ENCODE measurements at places on chromosomes 1 and 21. TPM values are rescaled to one million over a fixed set of nuclear protein-coding genes. Genes with fewer than 3 reads are reported as not detected.

GRCh38 chr1:170410401-170411166, 121.4 kb upstream of the GORAB start:
- DNase-seq, result no peak

DNA sequence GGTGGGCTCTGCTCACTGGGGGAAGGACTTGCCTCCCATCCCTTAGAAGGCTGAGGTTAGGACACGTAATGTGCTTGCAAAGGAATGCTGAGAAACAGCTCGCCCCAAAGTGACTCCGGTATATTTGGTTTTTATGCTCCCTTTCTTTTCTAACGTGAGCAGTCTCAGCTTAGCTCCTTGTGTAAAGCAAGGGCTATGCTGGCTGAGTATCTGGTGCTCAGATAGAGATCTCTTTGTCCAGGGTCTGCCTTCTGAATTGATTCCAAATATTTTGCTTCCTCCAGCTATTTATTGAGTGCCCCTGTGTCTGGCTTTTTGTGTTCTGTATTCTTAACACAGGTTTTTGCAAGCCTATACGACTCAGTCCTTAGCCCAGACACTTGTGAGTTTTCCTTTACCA, 94.5 kb upstream of the ARTN start:
- DNase-seq, result no peak

Gene SHC1
- total RNA-seq, result 110 TPM

DNA sequence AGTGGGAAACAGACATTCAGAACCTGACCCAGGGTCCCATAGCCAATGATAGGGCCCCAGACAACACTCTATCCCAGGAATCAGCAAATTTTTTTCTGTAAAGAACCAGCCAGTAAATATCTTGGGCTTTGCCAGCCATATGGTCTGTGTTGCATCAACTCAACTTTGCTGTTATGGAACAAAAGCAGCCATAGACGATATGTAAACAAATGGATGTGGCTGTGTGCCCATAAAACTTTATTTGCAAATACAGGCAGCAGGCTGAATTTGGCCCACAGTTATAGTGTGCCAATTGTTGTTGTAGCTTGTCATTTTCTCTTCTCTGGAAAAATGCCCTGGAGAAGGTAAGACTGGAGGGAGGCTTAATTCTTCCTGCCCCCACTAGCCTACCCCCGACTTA, 431.1 kb upstream of the VAMP3 start:
- no peak for DNase-seq

GRCh38 chr1:232553050-232553754, 76.7 kb downstream of the SIPA1L2 start:
- no peak for DNase-seq

DNA sequence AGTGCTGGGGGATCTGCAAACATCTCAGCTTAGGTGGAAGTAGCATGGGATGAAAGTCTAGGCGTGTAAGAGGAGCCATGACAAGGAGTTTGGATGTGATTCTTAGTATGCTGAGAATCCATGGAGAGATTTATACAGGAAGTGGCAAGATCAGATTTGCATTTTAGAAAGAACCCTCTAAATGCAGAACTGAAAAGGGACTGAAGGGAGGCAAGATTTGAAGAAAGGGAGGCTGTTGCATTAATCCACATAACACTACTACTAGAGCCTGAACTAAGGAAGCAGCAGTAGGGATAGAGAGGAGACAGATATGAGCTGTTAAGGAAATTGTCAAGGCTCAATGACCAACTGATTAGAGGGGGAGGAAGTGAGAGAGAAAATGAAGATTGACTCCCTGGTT, 9.8 kb downstream of the C1orf74 start:
- no peak for DNase-seq

DNA sequence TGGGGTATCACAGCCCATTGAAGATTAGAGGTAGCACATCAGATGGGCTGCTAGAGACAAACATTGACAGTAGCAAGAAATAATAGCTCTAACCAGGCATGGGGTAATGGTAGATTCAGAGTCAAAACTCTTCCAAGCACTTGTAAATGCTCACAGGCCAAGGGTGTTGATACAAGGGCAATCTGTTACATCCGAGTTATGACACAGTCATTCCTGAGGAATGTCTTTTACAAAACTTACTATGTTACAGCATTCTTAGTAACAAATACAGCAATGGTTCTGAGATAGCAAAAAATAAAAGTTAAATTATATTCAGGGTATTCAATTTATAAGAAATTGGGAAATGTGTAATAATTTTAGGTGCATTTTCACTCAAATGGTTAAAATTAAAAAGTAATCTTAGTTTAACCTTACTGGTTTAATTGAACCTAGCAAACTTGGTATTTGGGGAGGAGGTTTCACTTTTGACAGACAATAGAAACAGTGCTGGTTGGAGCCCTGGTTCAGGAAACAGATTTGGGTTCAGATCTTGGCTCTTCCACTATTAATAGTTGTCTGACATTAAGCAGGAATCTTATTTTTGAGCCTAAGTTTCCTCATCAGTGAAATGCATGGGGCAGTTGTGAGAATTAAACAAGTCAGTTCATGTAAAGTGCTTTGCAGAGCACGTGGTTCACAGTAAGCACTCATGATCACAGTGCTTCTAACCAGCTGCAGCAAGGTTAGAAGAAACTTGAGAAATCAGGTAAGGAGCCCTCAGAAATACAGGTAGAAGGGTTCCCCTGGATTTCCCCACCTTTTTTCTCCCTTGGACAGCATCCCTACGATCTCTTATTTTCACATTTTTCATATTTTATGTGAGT, 4.4 kb downstream of the ST3GAL3 start:
- no peak for DNase-seq

DNA sequence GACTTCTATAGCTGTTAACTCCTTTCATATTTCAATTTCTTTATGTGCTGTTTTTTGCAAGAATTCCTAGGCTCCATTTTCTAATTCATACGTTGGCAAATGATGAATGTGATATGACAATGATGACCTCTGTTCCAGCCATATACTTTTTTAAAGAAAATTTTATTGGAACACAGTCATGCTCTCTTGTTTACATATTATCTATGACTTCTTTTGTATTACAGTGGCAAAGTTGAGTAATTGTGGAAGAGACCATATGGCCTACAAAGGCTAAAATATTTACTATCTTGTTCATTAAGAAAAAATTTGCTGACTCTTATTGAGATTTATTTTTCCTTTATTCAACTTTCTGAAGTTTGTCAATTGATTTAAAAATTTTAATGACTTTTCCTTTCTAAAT, 7.1 kb downstream of the IFI44L start:
- no peak for DNase-seq

DNA sequence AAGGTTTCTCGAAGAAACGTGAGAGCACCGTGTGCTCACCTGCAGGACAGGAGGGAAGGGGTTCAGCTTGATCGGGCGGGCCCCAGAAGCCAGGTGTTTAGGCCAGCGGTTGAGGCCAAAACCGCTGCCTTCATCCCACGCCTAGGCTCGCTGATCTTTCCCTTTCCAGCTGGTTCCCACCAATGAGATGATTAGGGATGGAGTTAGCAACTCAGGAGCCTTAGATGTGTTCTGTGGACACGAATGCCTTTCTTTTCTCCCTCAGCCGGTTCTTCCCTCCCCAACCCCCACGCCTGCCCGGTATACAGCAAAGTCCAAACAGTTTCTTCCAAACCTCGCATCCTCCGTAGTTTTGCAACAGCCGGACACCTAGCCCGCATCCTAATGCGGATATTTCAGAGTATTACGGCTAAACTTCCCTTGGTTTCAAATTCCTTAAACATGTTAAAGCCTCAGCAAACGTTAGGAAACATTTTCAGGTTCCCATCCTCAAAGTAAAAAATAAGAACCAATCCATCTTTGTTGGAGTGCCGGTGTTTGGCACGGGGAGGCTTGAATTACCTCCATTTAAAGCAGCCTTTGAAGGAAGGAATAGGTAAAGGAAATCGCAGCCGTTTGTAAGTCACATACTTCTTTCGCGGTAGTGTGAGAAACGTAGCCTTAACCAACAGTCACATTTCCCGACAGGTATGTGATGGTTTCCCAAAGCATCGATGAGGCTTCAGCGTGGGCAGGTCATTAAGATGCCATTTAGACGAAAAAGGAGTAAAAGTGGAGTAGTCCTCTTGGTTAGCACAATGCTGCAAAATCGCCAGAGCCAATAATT, 1.1 kb downstream of the LRRC8C start:
- no peak for DNase-seq

DNA sequence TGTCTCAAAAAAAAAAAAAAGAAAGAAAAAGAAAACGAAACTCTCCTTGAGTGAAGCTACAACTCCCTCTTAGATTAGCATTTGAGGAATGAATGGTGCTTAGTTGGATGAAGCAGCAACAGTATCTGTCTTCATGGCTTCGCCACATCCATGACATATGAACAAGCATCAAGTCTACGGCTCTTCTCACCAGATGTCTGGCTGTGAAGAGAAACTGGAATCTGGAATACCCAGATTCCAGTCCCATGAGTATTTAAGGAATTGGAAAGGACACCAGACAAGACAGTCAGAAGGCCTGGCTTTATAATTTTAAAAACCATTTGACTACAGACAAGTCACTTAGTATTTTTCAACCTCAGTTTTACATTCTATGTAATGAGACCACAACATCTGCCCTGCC, 38.0 kb upstream of the TADA1 start:
- DNase-seq, result no peak

- no peak for DNase-seq
These were observed 38.9 kb upstream of the IVNS1ABP start for GRCh38 chr1:185355947-185356346.

Gene SH3D21
- 17.2 TPM for total RNA-seq

DNA sequence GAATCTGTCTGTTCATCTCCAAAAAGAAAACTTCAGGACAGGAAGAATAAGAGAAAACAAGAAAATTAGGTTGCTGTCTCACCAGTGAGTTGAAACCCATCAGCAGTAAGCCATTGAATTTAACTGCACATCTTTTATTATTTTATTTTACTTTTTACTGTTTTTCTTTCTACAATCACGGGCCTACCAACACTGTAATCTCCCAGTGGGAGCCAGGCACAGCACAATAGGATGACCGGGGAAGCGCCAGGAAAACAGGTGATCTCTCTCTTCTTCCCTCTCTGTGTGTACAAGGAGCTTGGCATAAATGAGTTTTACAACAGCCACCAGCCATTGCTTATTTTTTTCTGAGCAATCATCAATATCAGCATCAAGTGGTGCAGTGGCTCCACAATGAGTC, 113.1 kb upstream of the ESRRG start:
- no peak for DNase-seq

Gene CHAF1B
- 1.7 TPM for total RNA-seq

DNA sequence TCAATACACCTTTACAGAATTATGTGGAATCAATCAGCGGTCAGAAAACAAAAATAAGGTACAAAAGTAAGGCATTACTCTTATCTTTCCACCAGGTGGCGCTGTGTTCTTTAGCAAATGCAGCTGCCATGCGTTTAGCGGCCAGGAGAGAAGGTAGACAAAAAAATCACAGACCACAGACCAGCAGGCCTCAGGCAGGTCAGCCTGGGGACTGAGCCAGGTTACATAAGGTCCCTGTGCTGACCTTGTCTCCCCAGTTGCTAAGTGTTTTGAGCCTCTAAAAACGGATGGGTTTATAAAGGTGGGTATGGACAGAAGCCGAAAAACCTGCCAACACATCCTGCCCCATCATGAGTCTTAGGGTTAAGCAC, 2.8 kb downstream of the RGS16 start:
- no peak for DNase-seq

GRCh38 chr1:33377013-33377412, 53.9 kb downstream of the PHC2 start:
- DNase-seq, result no peak

GRCh38 chr1:154896771-154897286, 26.7 kb upstream of the KCNN3 start:
- DNase-seq, result no peak

DNA sequence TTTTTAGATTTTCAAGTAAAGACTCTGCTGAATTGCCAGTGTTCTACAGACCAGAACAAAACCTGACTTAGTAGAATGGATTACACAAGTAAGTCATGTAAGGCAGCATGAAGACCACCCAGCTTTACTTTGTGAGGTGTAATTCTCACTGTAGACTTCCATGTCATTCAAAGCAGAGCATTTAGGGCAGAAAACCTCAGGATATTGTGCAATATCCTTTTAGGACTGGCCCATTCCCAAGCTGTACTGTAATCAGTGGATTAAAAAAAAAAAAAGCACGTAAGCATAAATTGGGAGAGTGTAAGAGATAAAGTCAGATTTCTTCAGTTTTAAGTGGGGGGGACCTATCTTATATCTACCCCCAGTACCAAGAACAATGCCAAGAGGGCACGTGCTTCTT, 380.5 kb upstream of the PRMT6 start:
- no peak for DNase-seq

DNA sequence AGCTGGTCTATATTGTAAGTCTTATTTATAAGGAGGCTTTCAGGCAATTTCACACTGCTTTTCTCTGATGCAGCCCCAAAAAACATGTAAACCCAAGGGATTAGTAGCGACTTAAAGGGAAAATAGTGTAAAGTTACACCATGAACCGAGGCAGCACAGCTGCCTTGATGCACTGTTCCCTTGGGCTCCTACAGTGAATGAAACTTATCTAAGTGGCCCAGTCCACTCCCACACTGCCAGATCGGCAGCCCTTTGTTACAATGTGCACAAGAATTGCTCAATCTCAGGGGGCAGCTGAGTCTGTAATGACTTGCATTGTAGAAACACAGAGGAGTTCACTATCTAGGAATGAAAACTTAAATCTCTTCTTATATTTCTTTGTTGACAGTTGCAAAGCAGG, 120.8 kb upstream of the ADGRL2 start:
- DNase-seq, result no peak

Gene DBT
- total RNA-seq, result 7.4 TPM

DNA sequence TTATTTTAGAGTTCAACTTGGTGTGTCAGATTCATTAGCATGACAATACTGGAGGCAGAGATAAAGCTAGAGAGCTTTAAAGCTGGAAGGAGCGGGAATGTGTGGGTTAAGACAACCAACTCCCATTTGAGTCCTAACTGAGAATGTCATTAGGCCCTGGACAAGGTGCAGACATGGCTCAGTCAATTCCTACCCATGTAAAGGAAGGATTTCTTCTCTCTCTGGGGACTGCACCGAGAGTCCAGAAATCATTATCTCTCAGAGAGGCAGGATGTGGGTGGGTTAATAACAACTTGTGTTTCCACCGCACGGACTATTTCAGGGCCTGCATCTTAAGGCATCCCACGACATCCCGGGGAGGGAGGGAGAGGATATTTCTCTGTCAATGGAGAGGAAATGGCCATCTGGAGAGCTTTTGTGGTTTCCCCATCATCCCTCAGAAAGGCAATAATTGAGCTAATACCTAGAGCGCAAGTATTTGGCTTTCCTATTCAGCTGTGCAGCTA, 46.7 kb upstream of the SARS1 start:
- DNase-seq, result no peak

GRCh38 chr1:219483530-219483929, 129.4 kb downstream of the ZC3H11B start:
- no peak for DNase-seq

Gene MTARC1
- 9.6 TPM for total RNA-seq
